Foreskin melanocyte (primary cell): ENCODE measurements at places on chromosomes 1 and 21.

DNA sequence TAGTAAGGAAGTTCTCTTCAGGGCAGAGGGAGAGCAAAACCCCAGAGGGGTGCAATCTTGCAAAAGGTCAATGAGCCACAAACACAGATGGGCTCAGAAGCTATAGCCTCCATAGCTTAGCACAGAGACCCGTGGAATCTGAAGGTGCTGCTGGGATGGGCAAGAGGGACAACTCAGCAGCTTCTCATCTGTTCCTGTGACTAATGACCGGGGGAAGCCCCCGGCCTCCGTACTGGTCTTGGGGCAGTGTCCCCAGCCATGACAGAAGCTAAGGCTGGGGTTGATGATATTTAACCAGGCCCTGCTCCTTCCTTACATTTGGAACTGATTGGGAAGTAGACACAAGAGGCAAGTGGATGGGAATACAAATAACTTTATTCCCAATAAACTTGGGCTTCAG is 19.1 kb downstream of the EXOC8 start:
- no peak for DNase-seq

- DNase-seq: no peak
These were observed 63.4 kb downstream of the NTMT2 start for GRCh38 chr1:170209125-170209524.

GRCh38 chr1:157624471-157624870 is 26.6 kb upstream of the FCRL4 start:
- DNase-seq: no peak

DNA sequence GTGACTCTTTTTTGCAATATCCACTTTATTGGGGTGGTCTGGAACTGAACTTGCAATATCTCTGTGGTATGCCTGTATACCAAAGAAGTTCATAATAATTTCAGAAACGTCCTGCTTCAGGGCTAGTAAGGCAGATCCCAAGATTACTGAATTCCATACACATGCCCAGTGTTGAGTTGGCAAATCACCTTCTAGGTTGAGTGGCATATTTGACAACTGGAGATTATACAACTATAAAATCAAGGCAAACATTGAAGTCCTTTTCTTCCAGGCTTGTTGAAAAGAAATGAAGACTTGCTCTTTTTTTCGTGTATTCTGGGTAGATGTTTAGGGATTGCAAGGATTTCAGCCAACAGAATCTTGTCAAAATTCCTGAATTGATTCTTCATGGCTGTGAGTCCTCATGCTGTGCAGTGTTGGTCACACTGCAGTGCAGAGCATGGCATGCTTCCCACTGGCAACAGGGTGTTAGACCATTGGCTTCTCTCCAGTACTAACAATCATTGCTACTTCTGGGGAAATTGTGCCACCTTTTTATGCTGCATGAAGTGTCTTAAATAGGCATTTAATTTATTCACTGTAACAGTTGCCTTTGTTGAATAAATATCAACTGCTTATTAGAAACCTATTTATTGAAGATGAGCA is 367.1 kb upstream of the ADGRL4 start:
- DNase-seq: no peak

GRCh38 chr1:16015491-16015890 is 2.4 kb downstream of the HSPB7 start:
- no peak for DNase-seq

- DNase-seq: no peak
These were observed 101.9 kb downstream of the FNBP1L start for GRCh38 chr1:93549811-93550210.

GRCh38 chr1:204970937-204971336 is 72.1 kb upstream of the CNTN2 start:
- DNase-seq: no peak

DNA sequence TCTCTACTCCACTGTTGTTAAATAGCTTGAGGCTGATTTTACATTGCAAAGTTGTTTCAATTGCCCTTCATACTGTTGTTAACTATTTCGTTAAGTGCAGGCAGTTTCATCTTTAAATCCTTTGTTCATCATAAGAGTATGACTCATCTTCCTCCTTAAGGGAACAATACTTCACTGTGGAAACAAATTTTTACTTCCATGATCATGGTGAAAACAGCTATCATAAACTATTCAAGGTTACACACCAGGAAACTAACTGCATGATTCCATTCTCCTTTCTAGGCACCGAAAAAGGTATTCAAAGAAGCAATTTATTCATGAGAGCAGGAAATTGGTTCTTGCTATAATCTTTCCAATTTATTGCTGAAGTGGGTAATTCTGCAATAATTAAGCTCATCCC is 593.2 kb downstream of the LRRIQ3 start:
- DNase-seq: peak; percentile 86

DNA sequence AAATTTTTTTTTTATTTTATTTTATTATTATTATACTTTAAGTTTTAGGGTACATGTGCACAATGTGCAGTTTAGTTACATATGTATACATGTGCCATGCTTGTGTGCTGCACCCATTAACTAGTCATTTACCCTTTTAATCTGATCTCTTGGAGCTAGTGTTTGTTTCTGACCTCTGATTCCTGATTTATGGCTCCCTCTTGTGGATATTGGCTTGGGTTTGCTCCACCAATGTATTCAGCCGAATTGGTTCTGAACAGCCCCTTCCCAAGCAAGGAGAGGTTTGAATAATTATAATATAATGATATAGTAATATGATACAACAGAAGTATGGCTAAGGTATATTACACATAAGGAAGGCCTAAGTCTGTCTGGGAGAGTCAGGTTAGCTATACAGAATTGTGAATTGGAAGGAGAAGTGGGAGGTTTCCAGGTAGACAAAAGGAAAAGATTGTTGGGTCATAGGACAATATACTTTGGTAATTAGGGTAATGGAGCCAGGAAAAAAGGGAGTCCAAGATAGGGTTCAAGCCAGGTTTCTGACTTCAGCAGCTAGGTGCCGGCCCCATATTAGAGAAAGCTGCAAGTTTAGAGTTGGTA is 53.1 kb upstream of the HMCN1 start:
- peak; percentile 26 for DNase-seq

DNA sequence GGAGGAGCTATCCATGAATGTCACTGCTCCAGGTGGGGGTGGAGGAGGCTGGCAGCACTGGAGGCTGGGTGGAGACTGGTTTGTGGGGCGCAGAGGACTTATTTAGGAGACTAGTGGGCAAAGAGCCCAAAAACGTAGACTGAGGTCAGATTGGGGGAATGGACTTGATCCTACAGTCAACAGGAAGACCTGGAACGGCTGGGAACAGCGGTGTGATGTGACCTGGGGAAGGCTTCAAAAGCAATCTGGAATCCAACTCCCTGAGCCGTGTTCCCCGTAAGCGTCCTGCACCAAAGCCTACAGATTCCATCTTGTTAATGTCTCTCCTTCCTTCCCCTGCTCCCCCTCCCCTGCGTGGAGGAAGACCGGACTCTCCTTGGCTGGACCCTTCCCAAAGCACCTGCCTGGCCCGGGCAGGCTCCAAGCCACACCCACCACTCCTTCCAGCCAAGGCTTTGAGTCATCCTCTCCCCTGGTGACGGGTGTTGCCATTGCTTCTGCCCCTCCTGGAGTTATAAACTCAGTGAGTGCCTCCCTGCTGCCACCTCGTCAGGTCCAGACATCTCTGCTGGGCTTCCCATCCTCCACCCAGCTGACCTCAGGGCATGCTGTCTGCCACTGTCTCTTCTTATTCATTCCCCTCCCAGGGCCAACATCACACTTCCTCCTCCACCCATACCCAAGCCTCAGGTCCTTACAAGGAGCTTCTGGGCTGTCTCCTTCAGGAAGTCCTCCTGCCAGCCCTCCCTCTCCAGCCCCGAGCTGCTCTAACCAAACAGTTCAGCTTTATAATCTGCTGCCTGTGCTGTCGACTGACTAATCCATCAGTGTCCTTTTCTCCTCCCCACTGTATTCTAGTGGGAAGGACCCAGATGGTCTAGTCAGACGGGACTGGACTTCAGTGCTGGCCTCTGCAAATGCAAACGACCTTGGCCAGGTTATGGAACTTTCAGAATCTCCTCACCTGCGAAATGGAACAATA is 1.6 kb upstream of the CLSTN1 start:
- peak; percentile 60 for DNase-seq

DNA sequence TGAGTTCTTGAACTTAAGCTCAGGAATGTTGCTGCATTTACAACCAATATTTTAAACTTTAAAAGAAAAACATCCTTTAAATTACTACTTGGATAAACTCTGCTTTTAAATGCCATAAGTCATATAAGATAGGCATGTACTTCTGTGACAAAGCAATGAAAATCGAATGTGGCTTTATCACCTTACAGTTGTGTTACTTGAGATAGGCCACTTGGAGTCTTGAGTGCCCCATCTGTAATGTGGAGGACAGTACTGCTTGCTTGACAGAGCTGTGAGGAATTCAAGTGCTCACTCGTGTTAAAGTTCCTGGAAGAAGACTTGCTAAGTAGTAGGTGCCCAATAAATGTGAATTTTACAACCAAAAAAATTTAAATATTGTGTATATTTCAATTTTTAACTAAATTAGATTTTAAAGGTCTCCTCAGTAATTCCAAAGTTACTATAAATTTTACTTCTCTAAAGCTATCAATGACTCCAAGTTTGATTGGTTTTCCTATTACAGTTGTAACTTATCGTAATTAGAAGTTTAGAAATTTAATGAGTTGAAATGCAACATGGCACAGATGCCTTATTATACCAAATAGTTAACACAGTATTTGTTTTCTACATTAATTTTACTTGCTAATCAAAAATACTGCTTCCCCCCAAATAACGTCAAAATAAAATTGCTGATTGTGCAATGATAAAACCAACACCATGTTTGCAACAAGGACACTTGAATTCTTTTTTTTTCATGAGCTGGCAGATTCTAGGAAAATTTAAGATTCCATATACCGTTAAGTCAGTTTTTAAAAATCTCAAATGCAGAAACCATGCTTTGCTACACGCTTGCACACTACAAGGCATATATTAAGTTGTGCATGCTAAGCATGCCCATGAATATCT is 21.8 kb downstream of the PSMB2 start:
- DNase-seq: no peak

GRCh38 chr21:43864313-43864961 is 586 bp upstream of the AGPAT3 start:
- DNase-seq: no peak

- no peak for DNase-seq
These were observed 66.5 kb downstream of the UBE2T start for GRCh38 chr1:202275061-202275770.

GRCh38 chr1:62423580-62424242 is 13.1 kb upstream of the USP1 start:
- DNase-seq: no peak

DNA sequence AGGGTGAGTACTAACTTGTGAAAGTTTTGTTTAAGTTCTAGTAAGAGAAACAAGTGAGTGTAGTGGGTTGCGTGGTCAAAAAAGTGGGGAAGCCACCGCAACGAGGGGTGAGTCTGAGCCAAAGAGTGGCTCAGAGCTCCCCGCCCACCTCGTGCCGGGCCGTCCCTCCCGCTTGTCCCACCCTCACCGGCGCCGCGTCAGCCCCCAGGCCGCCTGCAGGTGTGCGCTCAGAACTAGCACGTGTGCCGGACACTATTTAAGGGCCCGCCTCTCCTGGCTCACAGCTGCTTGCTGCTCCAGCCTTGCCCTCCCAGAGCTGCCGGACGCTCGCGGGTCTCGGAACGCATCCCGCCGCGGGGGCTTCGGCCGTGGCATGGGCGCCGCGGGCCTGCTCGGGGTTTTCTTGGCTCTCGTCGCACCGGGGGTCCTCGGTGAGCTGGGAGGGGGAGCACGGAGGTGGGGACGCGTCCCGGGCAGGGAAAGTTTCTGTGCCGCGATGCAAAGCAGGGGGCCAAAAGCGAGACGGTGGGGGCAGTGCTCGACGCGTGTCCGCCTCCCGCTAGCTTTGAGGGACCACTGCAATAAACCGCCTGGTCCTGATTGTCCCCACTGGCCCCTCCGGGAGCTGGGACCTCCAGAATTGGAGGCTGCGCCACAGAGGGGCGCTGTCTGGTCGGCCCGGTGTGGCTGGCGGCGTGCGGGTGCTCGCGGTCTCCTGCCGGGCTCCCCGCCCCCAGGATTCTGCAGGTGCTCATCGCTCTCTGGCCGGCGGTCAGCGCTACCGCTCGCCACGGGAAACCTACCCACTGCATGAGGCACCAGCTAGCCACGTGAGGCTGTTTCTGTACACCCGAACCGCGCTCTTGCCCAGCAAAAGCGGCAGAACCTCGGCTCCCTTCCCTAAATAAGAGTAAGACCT is at the start of gene CR2:
Gene CR2 (plus strand): TSS at position 283 of the 919 bp plus-strand sequence. CDS start 91 bp downstream, at position 374.
- DNase-seq: no peak

DNA sequence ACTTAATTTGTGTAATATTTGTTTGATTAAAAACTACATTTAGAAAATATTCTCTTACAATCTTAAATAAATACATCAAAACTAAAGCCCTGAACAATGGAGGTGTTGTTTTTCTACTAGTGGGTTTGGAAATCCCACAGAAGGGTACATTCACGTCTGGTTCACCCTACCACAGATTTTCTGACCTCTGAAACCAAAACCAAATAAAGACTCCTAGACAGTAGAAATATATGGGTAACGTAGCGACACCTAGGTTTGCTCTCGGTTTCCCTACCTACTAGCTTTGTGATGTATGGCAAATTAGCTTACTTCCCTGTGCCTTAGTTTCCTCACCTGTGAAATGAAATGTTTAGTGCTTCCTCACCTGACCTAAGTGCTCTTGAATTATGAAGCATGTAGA is 312.6 kb downstream of the DPYD start:
- DNase-seq: no peak

GRCh38 chr1:35443768-35444518 is 113.3 kb downstream of the KIAA0319L start:
- no peak for DNase-seq

DNA sequence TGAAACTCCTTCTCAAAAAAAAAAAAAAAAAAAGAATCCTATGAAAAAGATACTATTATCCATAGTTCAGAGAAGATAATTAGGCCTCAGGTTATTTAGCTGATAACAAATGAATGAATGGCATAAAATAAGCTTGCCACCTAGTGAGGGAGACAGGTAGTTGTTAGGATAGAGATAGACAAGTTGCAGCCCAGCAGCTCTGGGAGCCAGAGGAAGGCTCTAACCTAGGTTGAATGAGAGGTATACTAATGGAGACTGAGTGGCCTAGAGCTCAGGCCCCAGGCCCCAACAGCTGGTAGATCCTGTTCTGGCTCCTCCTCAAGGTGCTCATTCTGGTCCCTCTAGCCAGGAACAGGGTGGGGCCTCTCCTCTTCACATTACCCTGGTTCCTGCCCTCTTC is 20.6 kb upstream of the RSPO1 start:
- no peak for DNase-seq

GRCh38 chr1:154972517-154973343 is 1.8 kb upstream of the CKS1B start:
- peak; percentile 80 for DNase-seq

DNA sequence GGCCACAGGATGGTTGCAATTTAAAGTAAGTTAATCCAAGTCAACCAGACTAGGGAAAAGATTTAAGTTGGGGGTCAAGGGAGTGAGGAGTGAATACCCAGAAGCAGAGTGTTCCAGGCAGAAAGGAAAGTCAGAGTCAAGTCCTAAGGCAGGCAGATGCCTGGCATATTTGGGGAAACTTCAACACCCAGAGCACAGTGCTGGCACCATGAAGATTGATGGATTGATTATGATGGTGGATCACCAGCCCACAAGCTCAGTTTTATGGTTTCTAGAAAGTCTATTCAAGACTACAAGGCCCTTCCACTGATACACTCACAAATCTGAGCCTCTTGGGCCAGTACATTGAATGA is 100.1 kb upstream of the DUSP10 start:
- DNase-seq: no peak
